ENCODE measurements at places on chromosomes 3 and 15. TPM values are rescaled to one million over a fixed set of nuclear protein-coding genes. Genes with fewer than 3 reads are reported as not detected.

The CCDC54 gene
- not detected for total RNA-seq

The GABRR3 gene
- total RNA-seq = not detected

The CACNA1D gene
- under 0.01 TPM for total RNA-seq

The GRAMD1C gene
- total RNA-seq = 1.3 TPM

The TMEM207 gene
- total RNA-seq = not detected

The PP2D1 gene
- total RNA-seq = not detected
